ENCODE measurements at places on chromosomes 2 and 18.

DNA sequence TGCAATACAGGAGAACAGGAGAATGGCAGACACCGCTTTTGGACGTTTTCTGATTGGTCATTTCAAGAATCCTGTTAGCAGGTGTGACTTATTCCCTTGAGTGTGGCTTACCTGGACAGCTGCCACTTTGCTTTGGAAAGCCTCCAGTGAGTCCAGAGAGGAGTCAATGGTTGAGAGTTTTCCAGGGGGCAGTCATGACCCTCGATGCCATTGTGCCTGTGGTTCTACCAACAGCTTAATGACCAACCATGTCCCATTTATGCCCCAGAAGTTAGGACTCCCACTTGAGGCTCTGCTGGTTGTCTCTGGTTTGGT is 12.4 kb downstream of the IGFBP2 start:
- no peak for DNase-seq

- no peak for DNase-seq
These were observed 79.4 kb downstream of the SLC4A3 start for GRCh38 chr2:219706823-219707281.

DNA sequence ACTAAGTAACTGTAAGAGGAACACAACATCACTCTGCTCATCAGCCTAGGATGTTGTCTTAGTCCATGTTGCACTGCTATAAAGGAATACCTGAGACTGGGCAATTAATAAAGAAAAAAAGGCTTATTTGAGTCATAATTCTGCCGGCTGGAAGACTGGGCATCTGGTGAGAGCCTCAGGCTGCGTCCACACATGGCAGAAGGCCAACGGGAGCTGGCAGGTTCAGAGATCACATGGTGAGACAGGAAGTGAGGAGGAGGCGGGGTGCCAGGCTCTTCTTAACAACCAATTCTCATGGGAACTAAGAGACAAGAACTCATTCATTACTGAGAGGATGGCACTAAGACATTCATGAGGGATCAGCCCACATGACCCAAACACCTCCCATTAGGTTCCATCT is 46.8 kb downstream of the EPG5 start:
- peak; percentile 7 for DNase-seq

- no peak for DNase-seq
These were observed 5.2 kb upstream of the GPD2 start for GRCh38 chr2:156430980-156431358.

DNA sequence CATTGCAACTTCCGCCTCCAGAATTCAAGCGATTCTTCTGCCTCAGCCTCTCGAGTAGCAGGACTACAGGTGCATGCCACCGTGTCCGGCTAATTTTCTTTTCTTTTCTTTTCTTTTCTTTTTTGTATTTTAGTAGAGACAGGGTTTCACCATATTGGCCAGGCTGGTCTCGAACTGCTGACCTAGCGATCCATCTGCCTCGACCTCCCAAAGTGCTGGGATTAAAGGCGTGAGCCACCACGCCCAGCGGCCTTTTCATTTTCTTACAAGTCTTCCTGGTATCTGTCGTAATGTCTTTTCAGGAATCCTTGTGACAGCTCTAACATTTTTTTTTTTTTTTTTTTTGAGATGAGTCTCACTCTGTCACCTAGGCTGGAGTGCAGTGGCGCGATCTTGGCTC is 66.4 kb upstream of the EDAR start:
- DNase-seq: no peak

- DNase-seq: no peak
These were observed 93.1 kb upstream of the FSIP2 start for GRCh38 chr2:185645529-185645928.

- no peak for DNase-seq
These were observed 20.8 kb upstream of the CHN1 start for GRCh38 chr2:175025946-175026345.

DNA sequence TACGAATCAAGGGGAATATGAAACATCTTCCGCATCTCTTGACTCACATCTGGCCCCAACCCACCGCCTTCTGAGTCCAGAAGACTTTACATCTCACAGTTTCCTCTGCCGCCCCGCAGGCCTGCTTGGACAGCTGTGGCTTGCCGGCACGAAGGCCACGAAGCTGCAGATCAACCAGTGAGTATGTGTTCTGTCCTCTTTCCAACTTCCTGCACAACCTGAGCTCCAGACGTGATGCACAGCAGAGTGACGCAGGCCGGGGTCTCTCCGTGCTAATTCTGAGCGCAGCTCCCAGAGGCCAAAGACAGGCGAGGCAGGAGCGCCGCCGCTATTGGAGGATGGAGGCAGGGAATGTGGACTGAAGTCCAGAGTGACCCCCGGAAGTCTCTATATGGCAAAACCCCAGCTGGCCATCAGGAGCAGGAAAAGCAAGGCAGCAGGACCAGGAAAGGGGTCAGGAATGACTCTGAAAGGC is 93.5 kb downstream of the ZCCHC2 start:
- no peak for DNase-seq

- no peak for DNase-seq
These were observed 90.4 kb downstream of the TFCP2L1 start for GRCh38 chr2:121194626-121195025.

DNA sequence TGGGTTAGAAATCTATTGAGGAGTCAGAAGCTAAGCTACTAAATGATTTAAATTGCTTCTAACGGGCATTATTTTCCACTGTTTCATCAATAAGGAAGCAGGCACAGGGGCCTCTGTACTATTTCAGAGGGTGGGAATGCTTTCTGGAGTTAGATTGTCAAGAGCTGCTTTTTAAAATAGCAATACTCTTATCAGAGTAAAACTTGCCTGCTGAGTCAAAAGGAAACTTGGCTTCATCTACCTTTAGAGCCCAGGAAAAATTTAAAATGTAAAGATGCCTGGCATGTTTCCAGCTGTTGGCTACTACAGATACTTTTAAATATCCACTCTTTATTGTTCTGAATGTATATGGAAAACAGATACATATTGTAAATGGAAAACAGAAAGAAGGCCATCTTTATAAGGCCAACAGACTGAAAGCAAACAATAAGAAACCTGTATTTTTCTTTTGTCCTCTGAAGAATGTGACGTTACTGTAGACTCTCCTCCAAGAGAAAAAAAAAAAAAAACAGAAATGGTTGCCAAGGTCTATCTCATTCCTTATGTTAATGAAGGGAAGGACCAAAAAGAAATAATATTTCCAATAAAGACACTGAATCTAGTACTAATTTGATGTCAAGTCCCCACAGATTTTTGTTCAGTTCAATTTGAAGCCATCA is 79.1 kb downstream of the FIGN start:
- DNase-seq: no peak
